ENCODE measurements at places on chromosomes 6 and 20.

GRCh38 chr6:26045065-26045927, 41.9 kb upstream of the HFE start:
- no peak for DNase-seq

- DNase-seq: no peak
Measured at GRCh38 chr20:42895020-42895419, 294.7 kb downstream of the PTPRT start.

DNA sequence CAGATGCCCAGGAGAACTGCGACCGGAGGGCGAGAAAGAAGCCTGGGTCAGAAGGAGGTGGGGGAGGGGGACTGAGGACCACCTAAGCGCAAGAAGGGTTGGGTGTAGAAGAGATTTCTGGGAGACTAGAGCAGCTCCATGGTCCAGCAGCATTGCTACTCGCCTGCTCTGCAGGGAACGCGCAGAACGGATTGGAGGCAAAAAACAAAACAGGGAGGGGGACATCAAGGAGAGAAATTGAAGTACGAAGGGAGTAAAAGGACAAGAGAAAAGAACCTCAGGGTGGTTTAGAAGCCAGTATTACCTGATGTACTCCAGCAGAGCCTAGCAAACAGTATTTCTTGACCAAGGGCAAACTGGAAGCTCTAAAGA, 537 bp upstream of the GABBR1 start:
- no peak for DNase-seq

GRCh38 chr20:4871486-4871885, 129.8 kb downstream of the SLC23A2 start:
- no peak for DNase-seq

GRCh38 chr20:39993742-39994141, 695.3 kb downstream of the MAFB start:
- no peak for DNase-seq

- no peak for DNase-seq
Measured at GRCh38 chr20:24392612-24393011, 76.8 kb upstream of the SYNDIG1 start.

DNA sequence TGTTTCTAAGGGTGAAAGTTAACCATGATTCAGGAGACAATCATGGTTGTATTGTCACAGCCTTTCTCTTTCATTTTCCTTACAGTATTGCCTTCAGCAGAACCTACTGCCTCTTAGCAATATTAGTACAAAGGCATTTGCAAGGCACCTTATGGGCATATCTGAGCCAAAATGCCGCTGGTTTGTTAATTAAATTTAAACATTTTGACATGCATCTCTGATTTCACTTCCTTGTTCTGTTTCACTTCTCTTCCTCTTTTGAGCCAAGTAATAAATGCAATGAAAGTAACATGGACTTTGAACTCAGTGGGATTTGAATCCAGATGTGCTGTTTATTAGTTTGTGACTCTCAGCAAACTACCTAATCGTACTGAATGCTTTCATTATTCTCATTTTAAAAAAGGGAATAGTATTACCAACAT, 467.4 kb upstream of the CITED2 start:
- DNase-seq: no peak

GRCh38 chr20:19473922-19474286, 261.5 kb downstream of the SLC24A3 start:
- DNase-seq: no peak

DNA sequence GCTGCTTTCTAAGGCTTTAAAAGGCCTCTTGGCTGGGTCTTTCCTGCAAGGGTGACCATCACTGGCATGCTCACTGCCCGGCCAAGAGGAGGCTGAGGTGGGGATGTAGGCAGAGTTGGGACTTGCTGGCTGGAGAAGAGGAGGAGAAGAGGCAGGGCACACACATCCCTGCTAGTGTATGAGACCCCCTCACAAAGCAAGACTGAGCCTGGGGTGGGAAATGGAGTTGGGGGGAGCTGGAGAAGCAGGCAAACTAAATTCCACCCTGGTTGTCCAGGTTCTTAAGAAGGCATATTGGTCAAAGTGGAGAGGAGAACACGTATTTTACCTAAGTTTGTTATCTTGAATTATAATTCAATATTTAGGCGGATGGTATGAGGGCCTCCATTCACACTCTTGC, 1.7 kb upstream of the KIZ start:
- no peak for DNase-seq
